Nephron progenitor cell (in vitro differentiated cells): ENCODE measurements at places on chromosomes 1 and 21.
A peak's percentile ranks its signal among the peaks of the same experiment; 100 is the strongest.

- DNase-seq: no peak
- no peaks in the 10 kb centered on the region for H3K4me1 ChIP-seq
- no peak overlapping the region for H3K27ac ChIP-seq
- no peaks in the 10 kb centered on the region for H3K36me3 ChIP-seq
These were observed 368.0 kb upstream of the PRMT6 start for GRCh38 chr1:106688446-106688845.

GRCh38 chr1:90614872-90615271, 102.2 kb downstream of the BARHL2 start:
- H3K36me3 ChIP-seq: no peaks in the 10 kb centered on the region
- H3K4me3 ChIP-seq: no peak overlapping the region
- H3K27me3 ChIP-seq: peaks cover 3% of the 10 kb centered on the region

GRCh38 chr21:26061437-26061836, 109.1 kb downstream of the APP start:
- no peak for DNase-seq
- H3K4me1 ChIP-seq: peaks cover 25% of the 10 kb centered on the region
- no peak overlapping the region for H3K4me3 ChIP-seq
- H3K27ac ChIP-seq: no peak overlapping the region

DNA sequence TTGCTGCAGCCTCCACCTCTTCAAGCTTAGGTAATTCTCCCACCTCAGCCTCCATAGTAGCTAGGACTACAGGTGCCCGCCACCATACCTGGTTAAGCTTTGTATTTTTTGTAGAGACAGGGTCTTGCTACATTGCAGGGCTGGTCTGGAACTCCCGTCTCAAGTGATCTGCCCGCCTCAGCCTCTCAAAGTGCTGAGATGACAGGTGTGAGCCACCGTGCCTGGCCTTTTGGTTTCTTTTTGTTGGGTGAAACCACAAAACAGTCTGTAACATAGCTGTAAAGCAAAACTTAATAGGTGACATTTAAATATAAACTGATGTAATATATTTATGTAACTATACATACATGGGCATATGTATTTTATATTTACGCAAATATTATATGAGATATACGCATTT, 3.1 kb upstream of the DNAJC11 start:
- H3K4me1 ChIP-seq: peaks cover 23% of the 10 kb centered on the region
- peaks cover 47% of the 10 kb centered on the region for H3K27me3 ChIP-seq
- peak overlapping the region; percentile 47 for H3K27ac ChIP-seq
- no peaks in the 10 kb centered on the region for H3K36me3 ChIP-seq
- H3K4me3 ChIP-seq: no peak overlapping the region

GRCh38 chr1:208962867-208963266, 620.6 kb upstream of the CAMK1G start:
- H3K27ac ChIP-seq: no peak overlapping the region
- H3K4me3 ChIP-seq: no peak overlapping the region
- DNase-seq: no peak
- peaks cover 24% of the 10 kb centered on the region for H3K36me3 ChIP-seq
- peaks cover 6% of the 10 kb centered on the region for H3K27me3 ChIP-seq

GRCh38 chr21:29296446-29296845, 2.3 kb upstream of the BACH1 start:
- H3K27ac ChIP-seq: no peak overlapping the region
- DNase-seq: no peak
- peaks cover 22% of the 10 kb centered on the region for H3K4me1 ChIP-seq
- H3K36me3 ChIP-seq: peaks cover 36% of the 10 kb centered on the region
- no peak overlapping the region for H3K4me3 ChIP-seq

GRCh38 chr1:97787231-97787630, 133.6 kb downstream of the DPYD start:
- H3K4me3 ChIP-seq: no peak overlapping the region
- no peak for DNase-seq
- no peaks in the 10 kb centered on the region for H3K36me3 ChIP-seq
- no peaks in the 10 kb centered on the region for H3K27me3 ChIP-seq

DNA sequence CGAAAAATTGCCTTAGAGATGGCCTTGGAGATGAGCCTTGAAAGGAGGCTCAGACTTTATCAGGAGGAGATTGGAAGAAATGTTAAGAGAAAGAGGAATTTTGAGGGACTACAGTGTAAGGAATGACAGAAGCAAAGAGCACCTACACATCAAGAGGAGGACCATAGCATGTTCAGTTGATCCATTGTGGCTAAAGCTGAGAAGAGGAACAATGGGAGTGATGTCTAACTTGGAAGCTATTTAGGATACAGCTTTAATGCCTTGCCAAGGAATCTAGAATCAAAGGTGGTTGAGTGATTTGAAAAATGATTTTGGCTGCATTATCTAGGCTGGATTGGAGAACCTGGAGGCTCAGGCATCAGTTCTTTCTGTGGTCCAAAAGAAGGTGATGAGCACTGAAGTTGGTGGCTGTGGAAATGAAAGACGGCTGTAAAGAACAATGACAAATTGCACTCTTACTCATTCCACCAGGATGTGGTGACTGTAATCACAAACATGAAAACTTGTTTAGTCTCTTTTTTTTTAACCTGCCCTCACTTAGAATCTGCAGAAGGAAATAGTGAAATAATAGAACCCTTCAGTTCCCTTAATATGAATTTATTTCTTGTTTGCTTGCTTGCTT, 11.3 kb downstream of the FAM20B start:
- no peak overlapping the region for H3K27ac ChIP-seq
- peaks cover 23% of the 10 kb centered on the region for H3K36me3 ChIP-seq
- peaks cover 22% of the 10 kb centered on the region for H3K4me1 ChIP-seq
- peaks cover 2% of the 10 kb centered on the region for H3K27me3 ChIP-seq
- DNase-seq: no peak

- H3K27me3 ChIP-seq: peaks cover 3% of the 10 kb centered on the region
These were observed 121.1 kb upstream of the SYT6 start for GRCh38 chr1:114274621-114275317.

GRCh38 chr1:87140831-87141540, 187.7 kb upstream of the LMO4 start:
- H3K4me3 ChIP-seq: no peak overlapping the region
- H3K27me3 ChIP-seq: peaks cover 10% of the 10 kb centered on the region
- peaks cover 11% of the 10 kb centered on the region for H3K4me1 ChIP-seq
- no peaks in the 10 kb centered on the region for H3K36me3 ChIP-seq
- no peak for DNase-seq

GRCh38 chr21:35833991-35834390, 226.3 kb downstream of the SETD4 start:
- no peak overlapping the region for H3K4me3 ChIP-seq
- H3K27me3 ChIP-seq: no peaks in the 10 kb centered on the region
- H3K4me1 ChIP-seq: peaks cover 23% of the 10 kb centered on the region
- H3K36me3 ChIP-seq: no peaks in the 10 kb centered on the region

GRCh38 chr1:179230721-179231120, 1.2 kb upstream of the ABL2 start:
- peaks cover 14% of the 10 kb centered on the region for H3K27me3 ChIP-seq
- peaks cover 31% of the 10 kb centered on the region for H3K4me1 ChIP-seq
- H3K27ac ChIP-seq: no peak overlapping the region
- H3K36me3 ChIP-seq: peaks cover 18% of the 10 kb centered on the region

DNA sequence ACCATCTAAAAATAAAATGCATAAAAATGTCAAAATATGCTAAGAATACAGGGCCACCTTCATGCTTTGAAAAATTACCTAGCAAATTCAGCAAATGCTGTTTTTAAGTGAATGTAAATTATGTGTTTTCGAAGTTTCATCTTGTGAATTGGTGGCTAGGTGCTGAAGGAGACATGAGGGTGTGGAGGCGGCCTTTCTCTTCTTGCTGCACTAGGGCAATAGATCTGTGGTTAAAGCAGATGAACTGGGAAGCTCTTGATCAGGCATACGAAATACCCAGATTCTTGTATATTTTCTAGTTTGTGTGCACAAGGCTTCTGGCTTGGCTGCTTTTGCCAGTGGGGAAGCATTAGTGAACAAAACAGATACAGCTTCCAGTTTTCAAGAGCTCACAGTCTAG, 224.5 kb downstream of the ST6GALNAC3 start:
- H3K36me3 ChIP-seq: no peaks in the 10 kb centered on the region
- no peak for DNase-seq
- H3K4me3 ChIP-seq: no peak overlapping the region
- H3K27ac ChIP-seq: no peak overlapping the region
